ENCODE measurements at places on chromosomes 1 and 21. TPM values are rescaled to one million over a fixed set of nuclear protein-coding genes. Genes with fewer than 3 reads are reported as not detected.

DNA sequence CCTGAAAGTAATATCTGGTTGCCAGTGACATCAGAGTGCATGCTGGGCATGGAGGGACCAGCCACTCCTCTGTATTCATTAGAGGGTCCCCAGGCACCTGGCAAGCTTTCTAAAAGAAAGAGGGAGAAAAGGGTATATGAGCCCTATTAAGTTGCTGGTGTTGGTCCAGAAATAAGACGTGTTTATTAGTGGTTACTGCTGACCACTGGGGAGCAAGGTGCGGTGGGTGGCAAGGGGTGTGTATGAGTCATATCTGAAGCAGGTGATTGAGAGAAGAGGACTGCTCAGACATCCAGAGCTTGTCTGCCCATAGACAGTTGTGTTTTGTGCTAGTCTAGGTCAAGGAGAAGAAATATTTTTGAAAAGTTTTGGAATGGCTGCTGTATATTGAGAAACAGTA is 298.1 kb downstream of the TM2D1 start:
- DNase-seq: no peak

GRCh38 chr1:219099307-219099706 is 74.4 kb upstream of the LYPLAL1 start:
- DNase-seq: no peak

DNA sequence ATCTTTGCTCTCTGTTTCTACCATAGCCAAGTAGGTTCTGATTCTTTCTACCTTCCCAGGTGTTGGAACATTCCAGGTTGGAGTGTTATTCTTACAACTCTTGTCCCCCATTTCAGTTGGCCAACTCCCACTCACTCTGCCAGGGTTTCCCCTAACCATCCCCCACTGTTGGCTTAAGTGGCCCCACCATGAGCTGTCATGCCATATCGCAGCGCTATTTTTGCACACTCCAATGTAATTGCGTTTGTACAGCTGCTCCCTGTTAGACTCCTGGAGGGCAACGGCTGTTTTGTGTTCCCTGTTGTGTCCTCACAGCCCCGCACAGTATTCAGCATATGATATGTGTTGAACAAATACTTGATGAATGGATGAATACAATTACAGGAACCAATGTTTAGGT is 117.7 kb upstream of the ETS2 start:
- no peak for DNase-seq

GRCh38 chr1:82160036-82160435 is 359.3 kb downstream of the ADGRL2 start:
- DNase-seq: no peak

- DNase-seq: no peak
Observed at GRCh38 chr21:45328198-45329091, 40.8 kb upstream of the POFUT2 start.

DNA sequence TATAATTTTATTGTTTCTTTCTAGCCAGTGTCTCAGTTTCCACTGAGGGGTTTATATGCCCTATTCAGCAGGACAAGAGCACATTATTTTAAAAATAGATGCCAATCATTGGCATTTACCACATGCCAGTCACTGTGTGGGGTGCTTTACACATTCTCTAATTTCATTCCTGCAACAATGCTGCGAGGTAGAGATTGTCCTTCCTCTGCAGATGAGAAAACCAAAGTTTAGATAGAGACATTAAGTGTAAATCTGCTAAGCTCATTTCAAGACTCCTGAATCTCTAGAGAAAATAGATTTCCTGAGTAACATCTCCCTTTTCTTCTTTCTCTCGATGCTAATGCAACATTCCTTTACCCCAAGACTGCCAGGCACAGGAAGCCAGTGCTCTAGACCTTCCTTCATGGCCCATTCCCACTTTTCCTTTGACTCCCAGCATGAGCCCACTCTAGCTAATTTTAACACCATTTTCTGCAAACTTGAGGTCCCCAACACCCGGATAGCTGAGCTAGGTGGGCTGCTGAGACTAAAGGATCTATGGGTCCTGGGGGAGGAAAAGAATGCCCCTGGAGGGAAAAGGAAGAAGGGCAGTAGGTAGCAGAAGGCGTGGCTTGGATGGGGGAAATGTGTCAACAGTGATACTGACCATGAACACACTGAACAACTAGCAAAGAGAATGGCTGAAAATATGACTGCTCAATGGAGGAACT is 50.0 kb downstream of the SH3GLB1 start:
- DNase-seq: no peak

DNA sequence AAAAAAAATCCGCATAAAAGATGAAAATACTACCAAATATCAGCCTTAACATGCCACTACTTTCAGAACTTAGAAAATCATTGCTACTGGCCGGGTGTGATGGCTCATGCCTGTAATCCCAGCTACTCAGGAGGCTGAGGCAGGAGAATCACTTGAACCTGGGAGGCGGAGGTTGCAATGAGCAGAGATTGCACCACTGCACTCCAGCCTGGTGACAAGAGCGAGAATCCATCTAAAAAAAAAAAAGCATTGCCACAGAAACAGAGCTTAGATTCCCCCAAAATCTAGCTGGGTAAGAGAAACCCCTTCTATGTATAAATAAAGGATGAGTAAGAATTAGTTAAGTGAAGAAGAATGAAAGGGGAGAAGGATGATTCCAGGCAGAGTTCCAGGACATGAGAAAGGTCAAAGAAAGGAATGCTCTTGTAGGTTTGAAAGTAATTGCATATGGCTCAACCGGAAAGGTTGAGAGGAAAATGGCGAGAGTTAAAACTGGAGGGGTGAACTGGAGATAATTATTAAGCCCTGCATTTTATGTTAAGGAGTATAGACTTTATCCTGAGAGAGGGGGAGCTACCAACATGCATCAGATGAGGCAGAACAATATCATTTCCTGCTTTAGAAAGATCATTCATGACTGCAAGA is 19.7 kb upstream of the NRDC start:
- no peak for DNase-seq

- DNase-seq: no peak
Observed at GRCh38 chr1:49171941-49172593, 395.4 kb upstream of the BEND5 start.

DNA sequence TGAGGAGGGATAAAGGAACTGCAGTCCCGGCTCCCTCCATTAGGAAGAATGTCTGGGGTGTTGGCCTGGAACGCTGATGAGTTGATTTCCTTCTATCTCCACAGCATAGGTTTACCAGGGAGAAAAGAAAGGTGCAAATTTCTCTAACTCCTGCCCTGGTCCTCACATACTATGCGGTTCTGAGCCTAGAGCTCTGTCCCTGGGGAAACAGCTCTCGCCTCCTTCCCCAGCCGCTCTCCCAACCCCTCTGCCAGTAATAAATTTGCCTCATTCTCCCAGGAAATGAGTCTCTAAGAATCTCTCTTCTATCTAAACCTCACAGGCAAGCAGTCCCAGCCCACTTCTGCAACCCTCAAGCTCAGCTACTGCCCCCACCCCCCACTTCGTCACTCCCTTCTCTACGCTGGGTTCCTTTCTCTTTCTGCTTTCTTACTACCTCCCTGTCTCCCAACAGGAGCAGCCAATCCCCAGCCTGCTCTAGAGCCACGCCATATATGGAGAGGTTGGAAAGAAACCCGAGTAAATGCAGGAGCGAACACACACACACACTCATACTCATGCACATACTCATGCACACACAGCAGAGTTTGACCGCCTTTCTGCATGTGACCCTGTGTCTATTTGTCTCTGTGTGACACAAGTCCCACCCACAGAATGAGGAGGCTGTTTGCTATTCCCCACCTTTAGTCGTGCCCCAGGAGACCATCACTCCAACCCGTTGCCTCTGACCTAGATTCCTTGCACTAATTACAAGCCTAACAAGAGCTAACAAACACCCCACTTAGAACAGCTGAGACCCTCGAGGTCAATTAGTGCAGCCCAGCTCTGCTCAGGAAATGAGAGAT is 13.4 kb downstream of the PLEKHO1 start:
- DNase-seq: peak; percentile 98

MORC3 gene
- 28.7 TPM for polyA plus RNA-seq

SLC45A3 gene
- polyA plus RNA-seq: 9.3 TPM

CXADR gene
- polyA plus RNA-seq: 56.5 TPM

LENEP gene
- polyA plus RNA-seq: 0.33 TPM

CCDC17 gene
- polyA plus RNA-seq: 0.88 TPM
